ENCODE measurements at places on chromosomes 1 and 21.

DNA sequence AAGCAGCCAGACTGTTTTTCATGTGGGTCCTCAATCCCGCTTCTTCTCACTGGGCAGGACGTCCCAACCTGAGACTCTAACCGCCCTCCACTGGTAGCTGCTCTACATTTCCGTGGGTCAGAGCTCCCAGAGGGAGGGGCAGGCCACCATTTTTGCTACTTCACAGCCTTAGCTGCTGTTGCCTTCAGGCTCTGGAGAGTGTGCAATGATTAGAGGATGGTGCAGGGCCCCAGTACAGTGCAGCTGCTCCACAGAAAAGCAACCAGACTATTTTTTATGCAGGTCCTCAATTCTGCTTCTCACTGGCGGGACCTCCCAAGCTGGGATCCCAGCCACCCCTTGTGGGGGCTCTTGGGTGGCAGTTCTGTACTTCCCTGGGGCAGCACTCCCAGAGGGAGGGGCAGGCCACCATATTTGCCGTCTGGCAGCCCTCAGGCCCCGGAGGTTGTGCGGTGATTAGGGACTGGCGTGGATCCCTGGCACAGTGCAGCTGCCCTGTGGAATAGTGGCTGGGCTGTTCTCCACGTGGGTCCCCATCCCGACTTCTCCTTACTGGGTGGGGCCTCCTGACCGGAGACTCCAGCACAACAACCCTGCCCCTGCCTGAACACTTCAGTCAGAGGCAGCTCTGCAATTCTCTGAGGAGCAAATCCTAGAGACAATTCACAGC, 647.6 kb upstream of the PKN2 start:
- no peak for DNase-seq

GRCh38 chr1:53084589-53084971, 22.6 kb downstream of the PODN start:
- DNase-seq: no peak

DNA sequence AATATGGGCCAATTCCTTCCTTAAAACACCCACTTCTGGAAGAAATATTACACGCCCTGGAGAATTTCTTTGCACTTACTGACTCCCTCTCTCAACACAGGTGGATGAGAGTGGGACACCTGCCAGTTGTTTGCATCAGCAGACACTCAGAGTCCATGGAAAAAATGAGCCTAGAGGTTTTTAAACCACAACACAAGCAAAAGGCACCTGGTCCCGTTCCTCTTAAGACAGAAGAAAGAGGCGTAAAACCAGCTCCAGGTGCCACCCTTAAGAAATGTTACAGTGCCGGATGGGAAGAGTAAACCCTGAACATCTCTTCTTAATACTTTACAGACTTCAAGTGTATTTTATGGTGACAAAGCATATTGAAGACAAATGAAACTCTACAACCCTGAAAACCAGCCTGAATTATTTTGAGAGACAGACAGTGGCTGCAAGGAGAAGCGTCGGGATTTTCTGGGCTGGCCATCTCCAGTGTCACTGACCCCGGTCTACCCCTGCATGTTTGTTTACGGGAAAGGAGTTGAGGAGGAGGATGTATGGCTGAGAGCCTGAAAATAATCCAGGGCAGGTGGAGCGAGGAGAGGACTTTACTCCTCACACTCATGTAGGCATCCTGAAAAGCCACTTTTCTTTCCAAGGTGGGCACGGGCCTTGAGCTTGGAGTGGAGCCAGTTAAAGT, 7.8 kb upstream of the RIPK4 start:
- no peak for DNase-seq

- no peak for DNase-seq
Measured at GRCh38 chr1:170214117-170215032, 68.6 kb downstream of the NTMT2 start.

GRCh38 chr1:28782011-28782410, 30.0 kb upstream of the OPRD1 start:
- DNase-seq: no peak

DNA sequence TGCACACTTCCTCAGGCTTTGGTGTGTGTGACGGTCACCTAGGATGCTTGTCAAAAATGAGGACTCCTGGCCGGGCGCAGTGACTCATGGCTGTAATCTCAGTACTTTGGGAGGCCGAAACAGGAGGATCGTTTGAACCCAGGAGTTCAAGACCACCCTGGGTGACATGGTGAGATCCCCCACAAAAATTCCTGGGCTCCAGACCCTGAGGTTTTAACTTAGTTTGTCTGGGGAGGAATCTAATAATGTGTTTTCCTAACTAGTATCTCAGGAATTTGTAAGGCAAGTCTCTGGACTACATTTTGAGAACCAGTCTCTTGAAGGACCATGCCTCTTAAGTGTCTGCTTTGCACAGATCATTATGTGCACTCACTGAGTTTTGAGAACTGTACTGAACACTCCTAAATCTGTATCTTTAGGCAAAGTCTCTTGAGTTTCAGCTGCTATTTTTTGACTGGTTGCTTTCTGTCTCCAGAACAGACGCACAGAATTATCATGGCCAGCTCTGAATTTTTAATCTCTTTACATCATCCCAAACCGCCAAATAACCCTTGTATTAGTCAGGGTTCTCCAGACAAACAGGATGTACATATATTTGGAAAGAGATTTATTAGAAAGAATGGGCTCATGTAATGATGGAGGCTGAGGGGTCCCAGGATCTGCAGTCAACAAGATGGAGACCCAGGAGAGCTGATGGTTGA, 45.5 kb upstream of the VANGL1 start:
- no peak for DNase-seq

DNA sequence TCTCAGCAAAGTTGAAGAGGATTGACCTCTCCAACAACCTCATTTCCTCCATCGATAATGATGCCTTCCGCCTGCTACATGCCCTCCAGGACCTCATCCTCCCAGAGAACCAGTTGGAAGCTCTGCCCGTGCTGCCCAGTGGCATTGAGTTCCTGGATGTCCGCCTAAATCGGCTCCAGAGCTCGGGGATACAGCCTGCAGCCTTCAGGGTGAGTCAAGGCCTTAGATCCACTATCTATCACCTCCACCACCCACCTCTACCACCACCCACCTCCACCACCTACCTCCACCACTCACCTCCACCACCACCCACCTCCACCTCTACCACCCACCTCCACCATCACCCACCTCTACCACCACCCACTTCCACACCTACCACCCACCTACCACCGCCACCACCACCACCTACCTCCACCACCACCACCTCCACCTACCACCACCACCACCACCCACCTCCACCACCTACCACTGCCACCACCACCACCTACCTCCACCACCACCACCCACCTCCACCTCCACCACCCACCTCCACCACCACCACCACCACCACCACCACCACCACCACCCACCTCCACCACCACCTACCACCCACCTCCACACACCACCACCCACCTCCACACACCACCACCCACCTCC, 5.8 kb downstream of the OPTC start:
- DNase-seq: no peak

DNA sequence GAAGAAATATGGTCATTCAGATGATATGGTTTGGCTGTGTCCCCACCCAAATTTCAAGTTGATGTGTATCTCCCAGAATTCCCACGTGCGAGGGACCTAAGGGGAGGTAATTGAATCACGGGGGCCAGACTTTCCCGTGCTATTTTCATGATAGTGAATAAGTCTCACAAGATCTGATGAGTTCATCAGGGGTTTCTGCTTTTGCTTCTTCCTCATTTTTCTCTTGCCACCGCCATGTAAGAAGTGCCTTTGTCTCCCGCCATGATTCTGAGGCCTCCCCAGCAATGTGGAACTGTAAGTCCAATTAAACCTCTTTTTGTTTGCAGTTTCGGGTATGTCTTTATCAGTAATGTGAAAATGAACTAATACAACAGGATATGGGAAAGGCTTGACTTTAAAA, 1.4 kb upstream of the DPM3 start:
- no peak for DNase-seq

GRCh38 chr1:113792471-113792870, 19.8 kb downstream of the RSBN1 start:
- DNase-seq: no peak

DNA sequence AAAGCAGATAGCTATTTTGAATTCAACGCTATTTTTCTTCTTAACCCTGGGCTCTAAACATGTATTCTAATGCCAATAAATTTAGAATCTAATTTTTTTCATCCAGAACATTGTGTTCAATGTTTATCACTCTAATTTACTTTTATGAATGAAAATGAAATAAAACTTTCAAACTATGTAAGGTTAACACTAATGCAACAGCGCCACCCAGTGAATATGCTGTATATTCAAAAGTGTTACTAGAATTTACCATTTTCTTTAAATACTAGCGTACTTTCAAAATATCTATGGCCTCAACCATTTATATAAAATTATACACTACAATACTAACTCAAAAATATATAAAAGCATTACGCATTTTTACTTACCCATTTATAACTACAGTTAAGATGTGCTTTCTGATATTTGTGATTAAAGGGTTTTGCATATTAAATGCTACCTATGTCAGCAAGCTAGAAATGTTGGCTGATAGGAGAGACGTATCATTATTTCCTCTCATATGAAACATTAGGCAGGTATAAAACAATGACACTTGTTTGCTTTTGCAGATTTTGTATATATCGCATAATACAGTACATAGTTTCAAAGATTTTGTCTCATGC, 5.9 kb upstream of the NUF2 start:
- DNase-seq: no peak

GRCh38 chr1:236812334-236813030, 17.4 kb downstream of the MTR start:
- DNase-seq: no peak

- no peak for DNase-seq
Measured at GRCh38 chr21:21740207-21740606, 742.0 kb downstream of the NCAM2 start.

DNA sequence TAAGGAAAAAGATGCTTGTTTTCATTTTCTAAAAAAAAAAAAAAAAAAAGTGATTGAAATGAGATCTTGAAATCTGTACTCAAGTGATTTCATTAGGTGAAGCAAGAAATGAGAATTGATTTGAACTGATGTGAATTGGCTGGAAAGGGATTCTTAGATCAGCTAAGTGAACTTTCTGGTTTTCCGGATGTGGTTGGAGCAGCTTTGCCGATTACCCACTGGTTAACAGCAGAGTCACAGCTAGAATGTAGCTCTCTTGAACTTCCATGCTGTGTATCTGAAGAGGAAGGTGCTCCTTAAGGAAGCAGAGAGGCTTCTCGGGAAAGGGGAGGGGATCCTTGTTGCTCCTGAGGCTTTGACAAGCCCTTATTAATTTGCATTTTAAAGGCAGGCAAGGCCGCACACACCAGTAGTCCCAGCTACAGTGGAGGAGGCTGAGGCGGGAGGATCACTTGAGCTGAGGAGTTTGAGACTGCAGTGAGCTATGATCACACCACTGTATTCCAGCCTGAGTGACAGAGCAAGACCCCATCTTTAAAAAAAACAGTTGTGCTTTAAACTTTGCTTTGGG, 28.7 kb upstream of the PWP2 start:
- no peak for DNase-seq

DNA sequence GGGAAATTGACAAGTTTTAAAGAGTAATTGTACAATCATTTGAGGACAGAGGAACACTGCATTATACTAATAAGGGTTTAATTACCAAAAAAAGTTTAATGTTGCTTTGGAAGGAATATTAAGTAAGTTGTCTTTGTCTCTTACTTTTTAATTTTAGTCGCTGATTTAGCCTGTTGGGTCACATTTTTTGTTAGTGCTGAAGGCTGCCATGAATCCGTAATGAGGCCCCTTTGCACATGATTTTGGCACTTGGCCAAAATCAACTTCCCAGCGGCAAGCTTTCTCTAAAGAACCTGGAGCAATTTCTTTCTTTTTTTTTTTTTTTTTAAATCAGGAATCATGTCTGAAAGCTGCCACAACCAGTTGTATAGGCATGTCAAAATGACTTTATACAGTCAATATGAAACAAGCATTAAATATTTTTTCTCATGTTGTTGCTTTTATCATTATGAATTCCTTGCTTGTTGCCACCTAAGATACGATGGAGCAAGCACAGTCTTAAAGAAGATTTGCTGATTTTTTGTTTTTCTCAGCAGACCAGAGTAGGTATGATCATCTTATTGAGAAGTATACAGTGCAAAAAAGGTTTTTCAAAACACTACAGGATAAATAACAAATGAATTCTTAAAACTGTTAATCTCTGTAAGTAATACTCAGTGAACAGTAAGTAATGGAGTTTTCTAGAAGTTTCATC, 690.4 kb downstream of the USP25 start:
- no peak for DNase-seq

- DNase-seq: no peak
Measured at GRCh38 chr1:72435025-72435424, 152.7 kb upstream of the NEGR1 start.

DNA sequence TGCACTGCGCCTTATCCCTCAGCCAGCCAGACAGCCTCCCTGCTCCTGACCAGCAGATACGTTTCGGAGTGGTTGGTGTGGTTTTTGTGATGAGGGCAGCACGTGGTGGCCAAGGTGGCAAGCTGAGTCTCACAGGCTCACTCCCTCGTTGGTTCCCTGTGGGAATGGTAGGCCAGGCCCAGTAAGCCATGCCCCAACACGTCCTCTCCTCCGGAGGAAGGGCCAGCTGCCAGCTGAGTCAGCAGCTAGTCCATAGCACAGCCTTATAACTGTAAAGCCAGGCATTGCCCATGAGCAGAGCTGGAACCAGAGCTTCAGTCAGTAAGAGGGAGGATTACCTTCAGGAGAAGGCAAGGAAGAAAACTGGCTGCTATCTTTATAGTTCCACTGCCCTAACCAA, 29.5 kb downstream of the SZRD1 start:
- DNase-seq: no peak

DNA sequence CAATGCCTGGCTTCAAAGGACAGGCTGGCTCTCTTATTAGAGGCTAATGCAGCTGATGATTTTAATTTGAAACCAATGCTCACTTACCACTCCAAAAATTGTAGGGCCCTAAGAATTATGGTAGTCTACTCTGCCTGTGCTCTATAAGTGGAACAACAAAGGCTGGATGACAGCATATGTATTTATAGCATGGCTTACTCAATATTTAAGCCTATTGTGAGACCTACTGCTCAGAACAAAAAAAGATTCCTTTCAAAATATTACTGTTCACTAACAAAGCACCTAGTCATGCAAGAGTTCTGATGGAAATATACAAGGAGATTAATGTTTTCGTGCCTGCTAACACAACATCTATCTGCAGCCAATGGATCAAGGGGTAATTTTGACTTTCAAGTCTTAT, 73.8 kb upstream of the DUSP10 start:
- no peak for DNase-seq

DNA sequence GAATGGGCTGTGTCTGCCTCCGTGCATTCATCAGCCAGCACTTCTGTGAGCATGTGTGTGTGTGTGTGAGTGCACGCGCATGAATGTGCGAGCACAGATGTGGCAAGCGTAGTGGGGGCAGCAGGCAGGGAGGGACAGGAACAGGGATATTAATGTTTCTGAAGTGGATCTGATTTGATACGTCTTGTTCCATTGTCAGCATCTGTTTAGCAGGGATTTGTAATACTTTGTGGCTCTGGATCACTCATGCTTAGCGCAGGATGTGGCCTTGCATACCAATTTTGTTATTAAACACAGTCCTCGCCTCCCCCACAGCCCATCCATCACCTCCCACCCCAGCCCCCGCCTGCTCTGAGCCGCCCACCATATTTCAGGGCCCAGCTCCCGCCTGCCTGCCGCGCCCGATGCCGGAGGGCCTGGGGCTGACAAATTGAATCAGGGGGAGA, 52.4 kb downstream of the TMEM53 start:
- DNase-seq: no peak
